ENCODE measurements at places on chromosomes 3 and 15.

DNA sequence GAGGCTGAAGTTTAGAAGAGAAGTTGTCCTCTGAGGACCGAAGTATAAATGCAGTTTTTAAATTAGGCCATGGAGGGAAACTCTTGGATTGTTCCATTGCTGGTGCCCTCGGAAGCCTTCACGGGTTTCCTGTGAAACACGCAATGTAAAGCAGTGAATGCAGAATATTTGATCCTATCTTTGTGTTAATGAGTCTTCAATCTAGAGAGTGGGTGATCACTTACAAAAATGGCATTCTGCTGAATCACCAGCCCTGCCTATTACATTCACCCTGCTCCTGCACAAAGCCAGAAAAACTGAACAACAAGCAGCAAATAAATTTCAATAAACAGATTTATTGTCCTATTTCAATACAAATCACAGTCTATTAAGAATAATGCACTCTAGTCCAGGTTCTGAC, 1063.9 kb downstream of the FHIT start:
- DNase-seq, result no peak

DNA sequence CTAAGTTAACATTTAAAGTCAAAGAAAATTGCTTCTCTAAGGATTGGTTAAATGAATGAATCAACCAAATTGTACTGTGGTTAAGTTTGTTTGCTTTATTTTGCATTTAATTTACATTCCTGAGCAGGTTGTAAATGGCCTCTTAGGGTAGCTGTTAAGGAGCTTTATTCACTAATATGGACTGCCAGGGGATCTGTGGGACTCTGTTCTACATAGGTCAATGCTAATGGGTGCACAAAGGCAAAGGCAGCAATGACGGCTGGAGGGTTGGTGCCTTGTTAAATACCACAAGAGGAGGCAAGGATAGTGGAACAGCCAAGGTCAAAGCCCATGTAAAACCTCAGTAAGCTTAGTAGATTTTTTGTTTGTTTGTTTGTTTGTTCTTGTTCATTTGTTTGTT, 89.3 kb upstream of the P2RY1 start:
- no peak for DNase-seq

DNA sequence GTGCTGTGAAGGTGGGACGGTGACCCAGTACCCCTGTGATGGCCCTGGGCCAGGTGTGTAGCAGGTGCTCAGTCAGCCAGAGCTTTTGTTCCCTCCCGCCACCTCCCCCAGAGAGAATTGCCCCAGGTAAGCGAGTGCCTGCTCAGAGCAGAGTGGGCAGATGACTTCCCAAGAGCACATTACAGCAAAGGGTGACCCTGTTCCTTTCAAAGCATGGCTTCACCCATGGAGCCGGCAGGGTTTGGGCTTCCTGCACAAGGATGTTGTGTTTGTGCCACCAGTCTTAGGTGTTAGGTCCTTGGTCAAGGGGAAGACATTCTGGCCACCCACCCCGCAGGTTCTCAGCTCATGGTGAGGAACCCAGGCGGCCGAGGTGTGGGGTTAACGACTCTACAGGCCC, 30.7 kb downstream of the SLC6A6 start:
- DNase-seq, result no peak

GRCh38 chr3:189622629-189623028, 8.6 kb upstream of the TP63 start:
- DNase-seq, result no peak

DNA sequence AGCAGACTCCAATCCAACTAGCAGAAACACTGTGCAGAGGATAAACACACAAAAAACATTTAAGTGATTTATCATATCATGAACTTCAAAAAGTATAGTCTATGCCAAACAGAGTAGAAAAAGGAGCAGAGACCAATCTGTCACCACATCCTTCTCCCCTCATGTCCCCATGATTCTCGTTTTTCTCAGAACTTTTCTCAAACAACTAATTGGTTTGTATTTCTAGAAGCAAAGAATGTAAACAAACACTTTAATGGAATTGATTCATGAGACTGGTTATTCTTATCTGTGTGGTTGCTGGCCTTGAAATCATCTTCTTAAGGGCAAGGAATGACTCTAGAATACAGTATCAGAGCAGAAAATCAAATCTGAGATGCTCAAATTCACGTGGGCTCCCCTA, 294.2 kb upstream of the THBS1 start:
- no peak for DNase-seq

GRCh38 chr15:91374336-91374735, 274.3 kb downstream of the SV2B start:
- DNase-seq, result no peak

GRCh38 chr3:186385856-186386602, 24.0 kb upstream of the DGKG start:
- DNase-seq, result no peak

DNA sequence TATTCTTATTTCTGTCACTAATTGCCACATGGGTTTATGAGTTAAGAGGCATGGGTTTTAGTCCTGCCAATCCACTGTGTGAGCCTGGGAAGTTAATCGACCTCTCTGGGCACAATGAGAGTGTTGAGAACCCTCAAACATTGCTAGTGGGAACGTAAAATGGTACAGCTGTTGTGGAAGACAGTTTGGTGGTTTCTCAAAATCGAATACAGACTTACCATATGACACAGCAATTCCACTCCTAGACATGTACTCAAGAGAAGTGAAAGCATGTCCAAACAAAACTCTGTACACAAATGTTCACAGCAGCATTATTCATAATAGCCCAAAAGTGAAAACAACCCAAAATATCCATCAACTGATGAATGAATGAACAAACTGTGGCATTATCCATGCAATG, 5.7 kb upstream of the GNB5 start:
- no peak for DNase-seq

DNA sequence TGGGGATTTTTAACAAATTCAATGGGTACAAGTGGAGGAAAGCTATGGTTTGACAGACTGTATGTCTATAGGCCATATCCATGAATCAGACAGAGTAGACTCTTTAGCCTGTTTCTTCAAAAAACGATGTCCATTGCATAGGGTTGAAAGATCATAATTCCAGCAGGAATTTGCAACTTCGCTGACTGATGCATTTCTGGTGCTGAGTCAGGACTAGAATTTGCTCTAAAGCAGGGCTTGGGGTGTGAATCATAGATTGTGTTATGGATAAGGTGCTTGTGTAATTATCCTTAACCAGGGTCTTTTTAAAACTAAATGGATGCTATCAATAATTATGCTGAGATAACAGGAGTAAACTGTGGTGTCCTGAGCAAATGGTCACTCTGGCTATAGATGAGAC, 200.4 kb upstream of the TBC1D5 start:
- DNase-seq, result no peak

DNA sequence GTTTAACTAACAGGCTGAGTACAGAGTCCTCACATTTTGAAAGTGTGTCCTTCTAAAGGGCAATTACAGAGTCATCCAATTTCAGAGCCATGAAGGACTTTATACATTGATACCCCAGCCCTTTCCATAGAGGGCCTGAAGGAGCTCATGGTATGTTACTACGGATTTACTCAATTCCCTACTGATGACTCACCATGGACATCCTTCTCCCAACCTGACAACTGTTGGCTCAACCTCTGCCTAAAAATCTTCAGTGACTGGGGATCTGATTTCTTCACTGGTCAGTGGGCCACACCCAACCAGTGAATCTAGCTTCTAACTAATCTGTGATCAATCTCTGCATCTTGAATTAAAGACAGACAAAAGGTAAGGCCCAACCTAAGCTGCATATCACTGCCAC, 963.4 kb upstream of the CFAP20DC start:
- DNase-seq, result no peak

DNA sequence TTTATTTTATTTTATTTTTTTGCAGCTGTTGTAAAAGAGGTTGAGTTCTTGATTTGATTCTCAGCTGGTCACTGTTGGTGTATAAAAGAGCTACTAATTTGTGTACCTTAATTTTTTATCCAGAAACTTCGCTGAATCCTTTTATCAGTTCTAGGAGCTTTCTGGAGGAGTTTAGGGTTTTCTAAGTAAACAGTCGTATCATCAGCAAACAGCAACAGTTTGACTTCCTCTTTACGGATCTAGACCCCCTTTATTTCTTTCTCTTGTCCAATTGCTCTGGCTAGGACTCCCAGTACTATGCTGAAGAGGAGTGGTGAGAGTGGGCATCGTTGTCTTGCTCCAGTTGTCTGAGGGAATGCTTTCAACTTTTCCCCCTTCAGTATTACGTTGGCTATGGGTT, 165.8 kb upstream of the KCNMB2 start:
- DNase-seq, result no peak

GRCh38 chr3:117016378-117016777, 306.8 kb downstream of the TUSC7 start:
- no peak for DNase-seq

GRCh38 chr15:99226802-99227201, 22.6 kb downstream of the TTC23 start:
- DNase-seq, result no peak

DNA sequence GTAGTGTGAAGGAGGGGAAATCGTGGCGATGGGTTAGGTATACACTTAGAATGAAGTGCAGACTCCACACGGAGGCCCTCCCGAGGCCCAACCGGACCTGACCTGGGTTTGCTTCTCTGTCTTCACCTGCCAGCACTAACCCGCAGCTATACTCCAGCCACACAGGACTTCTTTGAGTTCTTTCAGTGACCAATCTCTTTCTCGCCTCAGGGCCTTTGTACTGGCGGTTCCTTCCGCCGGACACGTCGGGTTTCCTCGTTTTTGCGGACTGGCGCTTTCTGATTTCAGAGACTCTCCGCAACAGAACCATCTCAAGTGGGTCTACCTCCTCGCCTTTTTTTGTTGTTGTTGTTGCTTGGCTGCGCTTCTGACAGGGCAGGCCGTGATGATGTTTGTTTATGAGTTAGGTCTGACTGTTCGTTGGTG, at the start of gene NEIL1:
Gene NEIL1 (plus strand): TSS at position 244 of the 426 bp plus-strand sequence. CDS start 1,867 bp downstream, outside the sequence.
- no peak for DNase-seq

Measured in activated naive CD4-positive, alpha-beta T cell (primary cell).